ENCODE measurements at places on chromosomes 12 and 14.

GRCh38 chr14:71753126-71753830 is 179.0 kb upstream of the RGS6 start:
- DNase-seq, result peak; percentile 87

- DNase-seq, result no peak
Measured at GRCh38 chr12:46386877-46387629, 14.5 kb upstream of the SLC38A2 start.

DNA sequence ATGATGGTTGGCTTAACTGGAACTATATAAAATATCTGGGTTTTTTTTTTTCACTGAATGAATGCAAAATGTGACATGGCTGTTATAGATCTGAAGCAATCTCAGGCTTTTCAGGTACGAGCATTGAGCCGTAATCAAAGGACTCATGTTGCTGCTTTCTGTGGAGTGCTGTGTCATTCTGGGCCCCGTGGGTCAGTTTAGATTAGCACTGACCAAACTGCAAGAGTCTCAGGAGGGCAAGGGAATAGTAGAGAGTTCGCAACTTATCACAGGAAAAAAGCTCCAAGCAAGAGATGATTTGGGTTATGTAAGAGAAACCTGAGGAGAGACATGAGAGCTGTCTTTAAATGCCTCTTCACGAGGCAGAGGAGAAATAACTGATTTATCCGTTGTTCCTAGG is 59.1 kb downstream of the UBR7 start:
- no peak for DNase-seq

- no peak for DNase-seq
Measured at GRCh38 chr12:28065889-28066630, 93.5 kb upstream of the PTHLH start.

DNA sequence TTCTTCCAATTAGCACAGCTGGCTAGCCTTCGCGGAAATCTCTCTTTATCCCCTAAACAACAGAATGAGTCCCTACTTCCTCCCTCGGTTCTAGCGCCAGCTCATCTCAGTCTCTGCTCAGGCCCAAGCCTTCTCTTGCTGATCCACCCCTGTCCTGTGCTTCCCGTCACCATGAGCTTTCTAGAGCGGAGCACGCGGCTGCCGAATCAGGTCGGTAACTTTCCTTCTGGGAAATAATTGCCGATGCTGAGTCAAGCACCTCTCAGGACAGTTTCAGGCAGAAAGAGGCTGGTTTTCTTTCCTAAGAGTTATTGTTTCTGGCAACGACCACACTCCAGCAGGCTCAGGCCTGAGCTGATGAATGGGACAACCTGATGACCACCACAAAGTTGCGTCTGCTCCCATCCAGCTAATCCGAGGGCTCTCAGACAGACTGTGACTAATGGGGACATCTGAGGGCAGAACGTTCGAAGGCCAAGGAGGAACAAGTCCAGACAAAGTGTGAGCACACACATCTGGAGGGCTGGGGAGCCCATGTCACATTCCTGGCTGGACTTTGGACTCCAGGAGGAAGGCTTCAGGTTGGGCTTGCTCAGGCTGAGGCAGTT is 13.6 kb upstream of the GPR68 start:
- DNase-seq, result no peak

DNA sequence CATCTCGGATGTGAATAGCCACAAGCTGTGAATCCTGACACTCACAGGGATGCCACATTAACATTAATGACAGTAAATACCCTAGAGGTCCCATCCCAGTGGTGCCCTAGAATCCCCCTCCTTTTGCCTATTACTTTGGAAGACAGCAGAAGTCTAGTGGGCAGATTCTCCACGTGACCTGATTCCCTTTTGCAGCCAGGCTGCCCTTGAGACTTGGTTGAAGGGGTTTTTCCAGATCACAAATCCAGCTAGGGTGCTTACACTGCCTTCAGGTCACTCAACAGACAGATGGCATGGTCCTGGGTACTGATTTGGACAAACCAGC is 8.7 kb downstream of the HDAC7 start:
- no peak for DNase-seq

GRCh38 chr12:5140190-5140589 is 96.5 kb downstream of the KCNA5 start:
- DNase-seq, result no peak

- no peak for DNase-seq
Measured at GRCh38 chr12:93733358-93733757, 56.2 kb downstream of the CRADD start.

Data from T1000 (cell line).